CD4-positive, alpha-beta T cell treated with Interleukin-21 for 1 hour (primary cell): ENCODE measurements at places on chromosomes 16 and 17.
A peak's percentile ranks its signal among the peaks of the same experiment; 100 is the strongest.

DNA sequence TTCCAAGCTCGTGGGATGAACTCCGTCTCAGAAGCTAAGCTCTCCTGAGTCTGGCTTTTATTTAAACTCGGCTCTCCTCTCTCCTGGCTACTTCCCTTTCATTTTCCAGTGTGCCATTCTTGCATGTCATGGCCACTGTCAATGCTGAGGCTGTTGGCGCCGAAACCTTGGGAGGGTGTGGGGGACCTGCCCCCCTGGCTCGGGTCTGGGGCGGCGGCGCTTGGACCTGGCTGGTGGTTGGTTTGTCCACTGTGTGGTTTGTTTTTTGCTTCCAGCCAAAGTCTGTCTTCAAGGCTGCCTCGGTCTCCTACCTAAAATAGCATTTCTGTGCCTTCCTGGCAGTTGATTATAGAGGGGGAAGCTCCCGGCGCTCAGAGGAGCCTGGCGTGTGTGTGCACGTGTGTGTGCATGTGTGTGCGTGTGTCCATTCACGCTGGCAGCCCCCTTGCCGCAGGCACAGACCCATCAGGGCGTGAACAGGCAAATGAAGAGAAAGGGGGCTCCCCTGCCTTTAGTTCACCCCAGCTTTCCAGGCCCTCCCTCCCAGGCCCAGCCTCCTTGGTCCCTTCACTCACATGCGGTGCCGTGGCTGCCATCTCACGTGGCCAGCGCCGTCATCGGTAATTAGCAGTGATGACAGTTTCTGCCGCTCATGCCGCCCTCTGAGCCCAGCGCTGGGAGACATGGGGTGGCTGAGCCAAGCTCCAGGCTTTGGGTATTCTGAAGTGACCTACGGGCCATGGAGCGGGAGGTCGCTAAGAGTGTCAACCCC is 179.9 kb downstream of the SEC14L1 start:
- no peak for DNase-seq

DNA sequence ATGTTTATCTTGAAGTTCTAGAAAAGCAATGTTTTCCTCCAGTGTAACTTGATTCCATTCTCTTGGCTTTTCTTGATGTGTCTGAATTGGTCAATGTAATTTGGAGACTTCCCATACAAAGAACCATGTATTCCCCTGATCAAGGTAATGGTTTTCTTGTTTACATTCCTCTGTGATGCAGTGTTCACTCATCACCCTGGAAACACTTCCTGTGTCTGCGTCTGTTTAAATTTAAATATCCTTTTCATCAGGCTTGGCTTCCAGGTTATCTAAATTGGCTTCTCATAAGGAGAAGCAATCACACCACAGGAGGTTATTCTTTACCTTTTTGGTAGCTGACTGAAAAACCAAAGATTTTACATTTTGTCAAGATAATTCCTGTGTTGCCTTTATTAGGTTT is 237.3 kb upstream of the WSCD1 start:
- peak; percentile 25 for DNase-seq

DNA sequence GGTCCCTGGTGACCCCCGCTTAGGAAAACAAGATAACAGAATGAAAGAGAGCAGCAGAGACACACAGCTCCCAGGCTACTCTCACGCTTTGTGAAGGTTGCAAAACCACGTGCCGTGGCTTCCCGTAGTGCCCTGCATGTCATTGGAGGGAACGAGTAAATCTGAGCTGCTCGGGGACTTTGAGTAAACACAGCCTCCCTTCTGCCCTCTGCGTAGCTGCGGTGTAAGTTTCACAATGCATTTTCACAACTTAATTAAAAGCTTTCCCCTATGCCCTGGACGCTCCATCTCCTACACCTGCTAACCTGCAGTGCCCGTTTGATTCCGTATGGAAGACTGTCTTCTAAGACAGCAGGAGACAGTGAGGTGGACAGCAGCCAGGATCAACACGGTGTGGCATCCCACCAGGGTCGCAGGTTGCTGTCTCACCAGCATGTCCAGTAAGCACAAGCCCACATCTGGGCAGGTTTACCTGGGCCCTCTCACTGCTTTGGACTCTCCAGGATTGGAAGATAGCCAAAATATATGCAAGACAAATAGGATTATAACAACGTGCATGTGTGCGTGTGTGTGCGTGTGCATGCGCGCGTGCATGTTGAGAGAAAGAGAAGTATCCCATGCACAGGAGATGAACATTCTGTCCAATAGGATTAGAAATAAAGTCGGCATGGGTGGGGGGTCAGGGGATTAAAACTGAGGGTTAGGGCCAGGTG is 116.4 kb upstream of the RCVRN start:
- no peak for DNase-seq

GRCh38 chr16:67105246-67105645 is 4.5 kb upstream of the PHAF1 start:
- no peak for DNase-seq

- no peak for DNase-seq
These were observed 11.3 kb upstream of the MLLT6 start for GRCh38 chr17:38693700-38694329.

DNA sequence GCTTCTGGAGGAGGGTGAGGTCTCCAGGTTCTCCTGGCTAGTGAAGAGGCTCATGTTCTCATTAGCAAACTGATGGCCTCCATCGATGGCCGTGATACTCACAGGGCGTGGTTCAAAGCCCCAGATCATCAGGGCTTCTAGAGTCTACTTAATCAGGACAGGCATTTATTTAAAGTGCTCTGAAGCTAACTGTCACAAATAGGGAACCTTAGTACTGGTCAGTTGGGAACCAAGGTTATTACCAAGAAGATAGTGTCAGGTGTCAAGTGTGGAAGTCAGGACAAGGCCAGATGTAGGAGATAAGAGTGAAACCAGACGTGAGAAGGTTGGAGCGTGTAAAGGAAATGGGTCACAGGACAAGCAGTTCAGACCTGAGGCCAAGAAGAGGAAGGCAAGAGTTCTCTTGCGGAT is 56.9 kb downstream of the PIGL start:
- DNase-seq = no peak

DNA sequence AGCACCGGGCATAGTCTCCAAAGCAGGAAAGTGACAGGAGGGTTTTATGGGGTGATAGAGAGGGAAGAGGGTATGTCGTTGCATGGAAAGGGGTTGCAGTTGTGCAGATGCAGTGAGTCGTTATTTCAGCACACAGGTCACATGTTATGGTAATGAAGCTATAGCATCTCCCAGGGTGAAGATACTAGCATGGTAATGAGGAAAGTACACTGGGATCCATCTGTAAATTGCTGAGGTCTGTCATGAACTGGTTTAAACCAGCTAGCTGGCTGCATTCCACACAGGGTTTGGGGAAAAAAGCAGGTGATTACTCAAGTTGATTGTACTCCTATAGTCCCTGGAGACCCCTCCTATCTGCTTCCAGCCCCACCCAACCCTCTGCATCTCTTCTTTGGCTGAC is 11.7 kb downstream of the COX11 start:
- DNase-seq = no peak

GRCh38 chr16:21233521-21234150 is at the start of gene ANKS4B:
Gene ANKS4B (plus strand): TSS chr16:21233699. CDS start chr16:21233738, 39 bp downstream.
- DNase-seq = no peak

- DNase-seq = no peak
These were observed 408 bp downstream of the LMF1 start for GRCh38 chr16:970386-970765.

GRCh38 chr17:21370430-21370829 is 5.7 kb upstream of the KCNJ12 start:
- DNase-seq = no peak

DNA sequence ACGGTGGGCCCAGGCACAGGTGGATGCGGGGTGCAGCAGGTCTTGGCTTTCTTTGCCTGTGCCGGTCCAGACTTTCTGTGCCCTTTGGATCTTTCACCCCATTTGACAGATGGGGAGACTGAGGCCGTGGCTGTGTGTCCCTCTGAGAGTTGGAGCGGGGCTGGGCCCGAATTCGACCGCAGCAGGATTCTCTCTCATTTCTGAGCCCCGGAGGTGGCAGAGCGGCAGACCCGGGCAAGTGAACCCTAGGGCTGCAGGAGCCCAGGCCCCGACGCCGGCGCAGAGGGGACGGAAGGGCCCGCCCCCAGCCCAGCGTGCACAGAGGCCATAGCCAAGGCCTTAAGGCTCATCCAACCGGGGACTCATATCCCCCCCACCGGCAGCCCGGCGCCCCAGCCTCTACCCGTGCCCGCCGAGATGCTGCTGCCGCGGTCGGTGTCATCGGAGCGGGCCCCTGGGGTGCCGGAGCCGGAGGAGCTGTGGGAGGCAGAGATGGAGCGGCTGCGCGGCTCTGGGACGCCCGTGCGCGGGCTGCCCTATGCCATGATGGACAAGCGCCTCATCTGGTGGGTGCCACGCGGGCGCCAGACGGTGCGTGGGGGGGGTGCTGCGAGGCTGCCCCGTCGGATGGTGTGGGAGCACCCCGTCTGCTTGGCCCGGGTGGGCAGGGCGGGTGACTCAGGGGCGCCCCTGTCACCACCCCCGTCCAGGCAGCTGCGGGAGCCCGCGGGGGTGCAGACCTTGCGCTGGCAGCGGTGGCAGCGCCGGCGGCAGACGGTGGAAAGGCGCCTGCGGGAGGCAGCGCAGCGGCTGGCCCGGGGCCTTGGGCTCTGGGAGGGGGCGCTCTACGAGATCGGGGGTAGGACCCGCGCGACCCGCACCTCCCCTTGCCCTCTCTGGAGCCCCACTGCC is 857 bp downstream of the TMC8 start:
- DNase-seq = no peak

- DNase-seq = no peak
These were observed 208.3 kb upstream of the SALL1 start for GRCh38 chr16:51359141-51359955.

GRCh38 chr16:85127379-85127723 is 15.1 kb upstream of the CIBAR2 start:
- no peak for DNase-seq

DNA sequence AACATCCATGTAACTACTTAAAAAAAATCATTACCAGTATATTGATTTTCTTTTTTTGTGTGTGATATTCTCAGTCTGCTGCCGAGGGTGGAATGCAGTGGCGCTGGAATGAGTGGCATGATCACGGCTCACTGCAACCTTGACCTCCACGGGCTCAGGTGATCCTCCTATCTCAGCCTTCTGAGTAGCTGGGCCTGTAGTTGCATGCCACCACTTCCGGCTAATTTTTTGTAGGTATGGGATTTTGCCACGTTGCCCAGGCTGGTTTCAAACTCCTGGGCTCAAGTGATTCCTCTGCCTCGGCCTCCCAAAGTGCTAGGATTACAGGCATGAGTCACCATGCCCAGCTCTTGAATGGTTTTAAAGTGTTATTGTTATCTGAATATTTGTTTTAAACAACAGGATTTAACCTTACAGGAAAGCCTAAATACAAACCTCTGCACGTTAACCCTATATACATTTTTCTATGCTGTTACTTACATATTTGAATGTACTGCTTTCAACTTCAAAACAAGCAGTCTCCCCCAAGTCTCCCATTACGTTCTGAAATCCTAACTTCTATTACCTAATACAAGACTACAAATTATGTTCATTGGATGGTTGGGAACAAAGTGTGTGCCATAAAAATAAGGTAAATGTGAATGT is 61.7 kb downstream of the KPNA2 start:
- no peak for DNase-seq

DNA sequence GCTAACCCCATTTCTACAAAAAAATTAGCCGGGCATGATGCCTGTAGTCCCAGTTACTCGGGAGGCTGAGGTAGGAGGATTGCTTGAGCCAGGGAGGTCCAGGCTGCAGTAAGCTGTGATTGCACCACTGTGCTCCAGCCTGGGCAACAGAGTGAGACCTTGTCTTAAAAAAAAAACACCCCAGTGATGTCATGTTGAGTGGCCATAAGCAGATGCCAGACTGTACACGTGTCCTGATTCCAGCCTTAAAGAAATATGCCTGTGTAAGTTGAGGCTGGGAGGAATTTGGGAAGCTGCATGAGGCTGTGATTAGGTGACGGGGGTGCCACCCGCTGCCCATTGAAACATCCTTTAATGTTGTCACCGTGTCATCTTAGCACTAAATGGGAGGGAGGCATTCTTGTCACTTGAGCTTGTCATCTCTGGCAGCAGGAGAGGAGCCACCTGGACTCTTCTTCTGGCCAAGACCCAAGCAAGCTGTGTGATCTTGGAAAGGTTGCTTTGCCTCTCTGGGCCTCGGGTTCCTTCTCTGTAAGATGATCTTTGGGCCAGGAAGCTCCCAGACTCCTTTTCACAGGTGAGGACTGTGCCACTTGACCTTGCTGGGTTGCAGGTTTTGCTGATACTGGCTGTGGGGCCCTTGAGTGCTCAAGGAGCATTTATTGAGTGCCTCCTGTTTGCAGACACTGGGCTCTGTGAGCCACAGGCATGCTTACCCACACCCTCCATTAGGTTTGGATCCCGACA is 98.3 kb upstream of the CIBAR2 start:
- DNase-seq = no peak

DNA sequence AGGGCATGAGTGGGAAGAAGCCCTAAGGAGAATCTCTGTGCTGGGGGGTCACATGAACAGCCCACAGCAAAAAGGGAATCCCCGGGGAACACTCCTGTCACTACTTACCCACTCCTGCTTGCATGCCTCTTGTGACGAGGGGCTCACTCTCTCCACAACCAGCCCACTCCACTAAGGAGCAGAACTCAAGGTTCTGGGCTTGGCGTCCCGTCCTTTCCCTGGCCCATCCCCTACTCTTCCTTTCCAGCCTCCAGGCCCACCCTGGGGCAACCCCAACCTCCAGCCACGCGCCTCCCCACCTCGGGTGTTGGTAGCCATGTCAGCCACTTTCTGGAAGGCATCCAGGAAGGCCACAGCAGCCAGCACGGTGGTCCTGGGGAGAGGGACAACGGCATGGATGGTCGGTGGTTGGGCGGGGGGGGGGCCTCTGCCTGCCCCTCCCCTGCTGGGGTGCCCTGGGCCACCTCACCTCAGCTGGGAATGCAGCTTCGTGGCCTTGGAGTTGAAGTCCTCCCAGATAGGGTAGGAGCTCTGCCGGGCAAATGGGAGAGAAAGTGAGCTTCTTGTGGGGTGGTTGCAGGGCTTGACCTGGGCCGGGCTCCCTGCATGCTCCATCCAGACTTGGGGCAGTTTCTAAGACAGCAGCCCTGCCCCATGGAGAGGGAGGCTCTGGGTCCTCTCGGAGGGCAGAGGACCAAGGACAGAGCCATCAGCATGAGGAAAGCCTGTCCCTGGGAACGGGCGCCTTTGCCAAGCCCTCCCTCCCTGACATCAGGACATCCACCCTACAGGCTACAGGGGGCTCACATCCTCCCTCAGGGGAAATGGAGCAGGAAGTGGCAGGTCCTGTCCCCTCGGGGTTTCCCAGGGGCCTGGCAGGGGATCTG is 5.1 kb downstream of the MTSS2 start:
- DNase-seq = no peak

- DNase-seq = peak; percentile 65
These were observed 2.4 kb downstream of the SERPINF1 start for GRCh38 chr17:1764284-1764683.

GRCh38 chr16:17476414-17477259 is 5.9 kb upstream of the XYLT1 start:
- DNase-seq = peak; percentile 58

- DNase-seq = peak; percentile 52
These were observed 3.8 kb downstream of the AXIN2 start for GRCh38 chr17:65557349-65558310.
